Right lobe of liver (tissue), 6 donors: ENCODE measurements at places on chromosomes 3 and 15. TPM values are rescaled to one million over a fixed set of nuclear protein-coding genes. Genes with fewer than 3 reads are reported as not detected.
A peak's percentile ranks its signal among the peaks of the same experiment; 100 is the strongest.

DNA sequence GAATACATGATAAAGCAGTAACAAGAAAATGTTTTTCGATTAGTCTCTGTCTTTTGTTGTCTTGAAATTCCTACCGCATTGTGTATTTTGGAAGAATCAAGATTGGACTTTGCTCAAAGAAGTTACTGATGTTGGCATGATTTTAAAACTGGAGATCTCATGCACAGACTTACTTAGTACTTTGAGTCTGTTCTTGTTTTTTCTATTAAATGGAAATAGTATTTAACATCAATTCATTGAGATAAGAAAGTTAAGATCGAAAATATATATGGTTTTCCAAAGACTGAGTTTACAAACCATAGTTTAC lies 2.6 kb downstream of the ABHD10 start:
- DNase-seq: no peak

DNA sequence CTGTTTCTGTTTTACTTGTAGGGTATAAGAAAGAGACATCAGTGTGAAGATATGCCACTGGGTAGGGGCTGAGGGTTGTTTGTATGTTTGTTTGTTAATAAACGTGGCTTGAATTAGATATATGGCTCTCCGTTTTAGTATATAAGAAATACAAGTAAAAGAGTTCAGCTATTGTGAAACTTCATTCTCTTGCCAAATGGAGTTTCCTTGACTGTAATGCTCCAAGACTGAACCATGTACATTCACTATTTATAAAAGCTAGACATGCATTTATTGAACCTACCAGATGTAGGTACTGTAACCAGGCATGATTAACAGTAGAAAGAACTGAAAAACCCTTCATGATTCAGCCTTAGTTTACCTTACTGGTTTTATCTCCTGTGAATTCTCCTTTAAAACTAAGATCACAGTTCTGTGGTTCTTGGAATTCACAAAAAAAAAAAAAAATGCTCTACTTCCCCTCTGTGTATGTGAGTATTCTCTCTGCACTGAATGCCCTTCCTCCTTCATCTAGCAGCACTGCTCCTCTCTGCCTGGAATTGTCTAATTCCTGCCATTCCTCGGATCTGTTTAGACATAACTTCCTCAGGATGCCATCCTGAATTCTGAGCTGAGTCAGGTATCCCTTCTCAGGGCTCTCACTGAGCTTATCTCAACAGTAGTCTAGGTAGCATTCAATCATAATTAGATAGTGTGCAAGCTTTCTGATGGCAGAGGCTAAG lies 504.4 kb downstream of the FHIT start:
- DNase-seq: no peak

GRCh38 chr15:24898715-24899272 lies 56.0 kb upstream of the SNRPN start:
- DNase-seq: no peak

DNA sequence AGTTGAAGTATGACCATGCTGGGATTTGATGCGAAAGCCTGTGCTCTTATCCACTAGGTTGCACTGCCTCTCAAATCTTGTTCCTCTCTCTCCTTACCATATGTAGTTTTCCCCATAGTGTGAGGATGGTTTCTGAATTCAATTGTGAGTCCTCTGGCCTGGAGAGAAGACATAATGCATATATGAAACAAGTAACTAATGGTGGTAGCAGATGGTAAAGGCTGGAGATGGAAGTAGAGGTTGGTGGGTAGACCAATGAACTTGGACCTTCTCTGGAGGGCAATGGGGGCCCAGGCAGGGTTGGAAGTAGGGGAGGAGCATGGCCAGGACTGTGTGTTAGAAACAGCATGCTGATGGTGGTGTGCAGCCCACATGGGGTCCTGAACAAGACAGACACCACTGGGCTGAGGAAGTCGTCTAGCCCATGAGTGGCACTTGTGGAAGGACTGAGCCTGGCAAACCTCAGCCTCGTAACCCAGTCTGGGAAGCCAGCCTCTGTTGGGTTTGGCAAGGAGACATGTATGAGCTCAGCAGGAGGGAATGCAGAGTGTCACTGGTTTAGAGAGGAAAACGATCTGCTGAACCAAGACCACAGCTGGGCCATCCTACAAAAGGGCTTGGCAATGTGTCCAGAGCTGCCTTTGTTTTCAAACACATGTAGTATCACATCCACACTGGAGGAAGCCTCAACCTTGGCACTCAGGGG lies 18.5 kb upstream of the LMCD1 start:
- DNase-seq: peak; percentile 81

Gene GP5
- total RNA-seq: 0.23 TPM

Gene ITPKA
- 0.61 TPM for total RNA-seq

GRCh38 chr3:36892457-36893136 lies 52.3 kb downstream of the TRANK1 start:
- no peak for DNase-seq

- DNase-seq: no peak
These were observed 64.2 kb upstream of the CMSS1 start for GRCh38 chr3:99753268-99753975.

- no peak for DNase-seq
These were observed 165.3 kb downstream of the AKAP13 start for GRCh38 chr15:85545752-85546151.

Gene TMCC1
- 21.7 TPM for total RNA-seq

GRCh38 chr3:14871456-14872200 lies 52.9 kb downstream of the FGD5 start:
- no peak for DNase-seq

- no peak for DNase-seq
These were observed 10.2 kb downstream of the RASL12 start for GRCh38 chr15:65057549-65057940.

DNA sequence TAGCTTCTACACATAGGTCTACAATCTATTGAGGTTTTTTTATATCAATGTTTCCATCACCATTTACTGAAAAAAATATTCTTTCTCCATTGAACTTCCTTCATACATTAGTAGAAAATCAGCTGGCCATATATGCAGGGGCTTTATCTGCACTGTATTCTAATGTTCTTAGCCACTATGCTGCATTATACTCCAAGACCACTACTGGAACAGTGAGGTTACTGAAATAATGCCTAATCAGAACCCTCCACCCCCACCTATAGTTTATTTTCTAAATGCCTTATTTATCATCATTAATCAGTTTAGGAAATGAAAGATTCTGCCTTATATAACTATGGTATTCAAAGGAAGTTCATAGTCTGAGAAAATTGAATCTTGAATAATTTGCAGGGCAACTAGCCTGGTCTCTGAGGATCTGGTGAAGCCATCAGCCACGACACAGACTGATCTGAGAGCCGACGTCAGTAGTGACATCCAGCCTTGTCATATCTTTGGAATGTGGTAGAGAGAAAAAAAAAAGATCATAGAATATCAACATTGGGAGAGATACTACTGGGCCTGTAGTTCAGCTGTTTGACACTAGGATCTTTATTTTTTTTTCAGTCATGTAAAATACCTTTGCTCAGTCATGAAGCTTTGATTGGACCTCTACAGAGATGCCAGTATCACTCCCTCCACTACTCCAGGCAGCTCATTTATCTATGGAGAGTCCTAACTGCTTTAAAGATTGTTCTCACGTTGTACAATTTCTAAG lies 66.6 kb downstream of the P3H2 start:
- DNase-seq: no peak
